Activated naive CD8-positive, alpha-beta T cell treated with anti-CD3 and anti-CD28 coated beads, Interleukin-2, amount 50 U/mL, for 24 hours (primary cell): ENCODE measurements at places on chromosomes 3 and 15.

- peak overlapping the region; percentile 64 for H3K4me3 ChIP-seq
- H3K4me1 ChIP-seq: peaks cover 39% of the 10 kb centered on the region
- peaks cover 74% of the 10 kb centered on the region for H3K36me3 ChIP-seq
- H3K27me3 ChIP-seq: peaks cover 7% of the 10 kb centered on the region
- DNase-seq: no peak
Observed at GRCh38 chr3:160403796-160404470, 4.5 kb downstream of the SMC4 start.

DNA sequence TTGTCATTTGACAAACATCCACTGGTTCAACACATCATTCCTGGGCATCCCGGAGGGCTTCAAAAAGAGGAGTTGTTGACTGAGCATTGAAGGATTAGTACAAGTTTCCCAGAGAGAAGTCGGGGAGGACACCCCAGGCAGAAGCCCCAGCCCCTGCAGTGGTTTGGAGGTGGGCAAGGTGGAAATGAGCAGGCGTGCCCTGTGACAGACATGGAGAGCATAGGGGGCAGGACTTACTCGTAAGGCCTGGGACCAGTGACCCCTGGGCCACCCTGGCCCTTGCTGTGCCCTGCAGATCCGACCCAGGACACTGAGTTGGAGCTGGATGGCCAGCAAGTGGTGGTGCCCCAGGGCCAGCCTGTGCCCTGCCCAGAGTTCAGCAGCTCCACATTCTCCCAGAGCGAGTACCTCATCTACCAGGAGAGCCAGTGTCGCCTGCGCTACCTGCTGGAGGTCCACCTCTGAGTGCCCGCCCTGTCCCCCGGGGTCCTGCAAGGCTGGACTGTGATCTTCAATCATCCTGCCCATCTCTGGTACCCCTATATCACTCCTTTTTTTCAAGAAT is 5.9 kb downstream of the PARP3 start:
- H3K4me1 ChIP-seq: peaks cover 2% of the 10 kb centered on the region
- no peak overlapping the region for H3K27ac ChIP-seq
- H3K36me3 ChIP-seq: no peaks in the 10 kb centered on the region
- H3K4me3 ChIP-seq: no peak overlapping the region
- peaks cover 2% of the 10 kb centered on the region for H3K27me3 ChIP-seq

DNA sequence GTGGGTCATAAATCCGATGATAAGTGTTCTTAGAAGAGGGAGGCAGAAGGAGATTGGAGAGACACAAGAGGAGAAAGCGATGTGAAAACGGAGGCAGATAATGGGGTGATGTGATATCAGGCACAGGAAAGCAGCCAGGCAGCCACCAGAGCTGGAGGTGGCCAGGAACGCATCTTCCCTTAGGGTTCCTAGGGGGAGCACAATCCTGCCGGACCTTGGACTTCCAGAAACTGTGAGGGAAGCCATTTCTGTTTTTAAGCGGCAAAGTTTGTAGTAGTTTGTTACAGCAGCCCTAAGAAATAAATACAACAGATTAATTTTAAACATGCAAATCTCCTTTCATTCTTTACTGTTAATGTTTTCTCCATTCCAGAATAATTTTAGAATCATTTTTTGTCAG is 259.9 kb upstream of the TMC3 start:
- H3K27me3 ChIP-seq: peaks cover 3% of the 10 kb centered on the region
- no peaks in the 10 kb centered on the region for H3K36me3 ChIP-seq
- H3K4me1 ChIP-seq: no peaks in the 10 kb centered on the region
- H3K4me3 ChIP-seq: no peak overlapping the region
- no peak overlapping the region for H3K27ac ChIP-seq

DNA sequence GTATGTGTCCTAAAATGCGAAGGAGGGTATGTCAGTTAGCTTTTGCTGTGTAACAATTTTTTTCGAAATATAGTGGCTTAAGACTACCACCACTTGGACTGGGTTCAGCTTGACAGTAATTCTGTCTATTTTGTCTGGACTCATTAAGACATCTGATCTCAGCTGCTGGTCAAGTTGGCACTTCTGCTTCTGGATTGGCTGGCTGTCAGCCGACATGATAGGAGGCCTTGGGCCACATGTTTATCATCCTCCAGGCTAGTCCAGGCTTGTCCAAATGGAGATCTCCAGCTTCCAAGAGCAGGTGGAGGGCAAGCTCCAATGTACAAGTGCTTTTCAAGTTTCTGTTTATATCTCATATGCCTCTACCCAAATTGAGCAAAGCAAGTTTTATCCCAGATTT is 95.9 kb downstream of the GALK2 start:
- no peaks in the 10 kb centered on the region for H3K27me3 ChIP-seq
- H3K4me1 ChIP-seq: peaks cover 7% of the 10 kb centered on the region
- H3K4me3 ChIP-seq: no peak overlapping the region
- no peak overlapping the region for H3K27ac ChIP-seq
- no peak for DNase-seq
